ENCODE measurements at places on chromosomes 1 and 21.

DNA sequence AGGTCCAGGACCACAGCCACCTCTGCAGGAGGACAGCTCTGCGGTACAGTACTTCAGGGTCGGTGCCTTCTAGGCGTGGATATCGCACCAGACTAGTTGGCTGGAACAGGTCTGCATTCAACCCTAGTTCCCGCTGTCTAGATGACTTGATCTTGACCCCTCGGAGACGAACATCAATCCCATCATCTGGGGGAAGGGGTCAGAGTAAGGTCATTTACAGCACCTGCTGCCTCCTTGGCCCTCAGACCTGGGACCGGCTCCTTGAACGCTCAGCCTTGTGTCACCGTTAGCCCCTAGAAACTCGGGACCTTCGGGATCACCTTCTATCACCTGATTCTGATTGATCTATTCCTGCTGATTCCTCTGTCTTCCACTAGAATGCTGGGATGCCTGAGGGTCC lies 2.6 kb downstream of the HECTD3 start:
- no peak for DNase-seq

DNA sequence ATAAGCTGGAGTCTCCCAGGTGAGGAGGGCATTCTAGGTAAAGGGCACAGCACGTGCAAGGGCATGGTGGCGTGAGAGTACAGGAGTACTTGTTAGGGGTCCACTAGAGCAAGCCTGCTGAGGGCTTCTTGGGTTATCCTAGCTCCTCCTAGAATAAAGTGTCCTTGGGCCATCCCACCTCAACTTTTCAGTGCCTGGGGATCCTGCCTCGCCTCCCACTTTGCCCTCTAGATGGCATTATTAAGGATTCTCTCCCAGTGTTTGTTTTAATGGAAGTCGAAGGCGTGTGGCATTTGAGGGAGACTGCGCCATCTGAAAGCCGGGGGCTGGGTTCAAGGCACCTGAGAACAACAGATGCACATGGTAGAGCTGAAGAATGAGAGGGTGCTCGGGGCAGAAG lies 74.5 kb upstream of the SELENON start:
- no peak for DNase-seq

- DNase-seq = no peak
These were observed 44.0 kb downstream of the TRIM62 start for GRCh38 chr1:33137800-33138199.

- no peak for DNase-seq
These were observed 8.8 kb downstream of the LRRC38 start for GRCh38 chr1:13505020-13505419.

DNA sequence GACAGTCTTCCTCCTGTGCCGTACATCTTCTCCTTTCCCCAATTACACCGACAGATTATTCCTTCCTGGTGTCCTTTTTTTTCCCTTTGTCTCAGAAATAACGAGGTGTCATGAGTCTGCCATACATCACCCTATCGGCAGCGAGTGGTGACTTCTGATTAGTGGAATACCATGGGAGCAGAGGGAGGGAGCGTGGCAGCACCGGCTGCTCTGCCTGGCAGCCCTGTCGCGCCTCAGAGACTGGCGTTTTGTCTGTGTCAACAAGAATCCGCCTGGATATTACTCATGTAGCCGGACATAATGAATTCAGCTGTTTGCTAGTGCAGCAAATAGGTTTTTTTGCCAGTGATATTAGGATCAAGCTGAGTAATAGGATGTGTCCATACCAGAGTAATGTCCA lies 51.8 kb downstream of the UTP25 start:
- DNase-seq = no peak

DNA sequence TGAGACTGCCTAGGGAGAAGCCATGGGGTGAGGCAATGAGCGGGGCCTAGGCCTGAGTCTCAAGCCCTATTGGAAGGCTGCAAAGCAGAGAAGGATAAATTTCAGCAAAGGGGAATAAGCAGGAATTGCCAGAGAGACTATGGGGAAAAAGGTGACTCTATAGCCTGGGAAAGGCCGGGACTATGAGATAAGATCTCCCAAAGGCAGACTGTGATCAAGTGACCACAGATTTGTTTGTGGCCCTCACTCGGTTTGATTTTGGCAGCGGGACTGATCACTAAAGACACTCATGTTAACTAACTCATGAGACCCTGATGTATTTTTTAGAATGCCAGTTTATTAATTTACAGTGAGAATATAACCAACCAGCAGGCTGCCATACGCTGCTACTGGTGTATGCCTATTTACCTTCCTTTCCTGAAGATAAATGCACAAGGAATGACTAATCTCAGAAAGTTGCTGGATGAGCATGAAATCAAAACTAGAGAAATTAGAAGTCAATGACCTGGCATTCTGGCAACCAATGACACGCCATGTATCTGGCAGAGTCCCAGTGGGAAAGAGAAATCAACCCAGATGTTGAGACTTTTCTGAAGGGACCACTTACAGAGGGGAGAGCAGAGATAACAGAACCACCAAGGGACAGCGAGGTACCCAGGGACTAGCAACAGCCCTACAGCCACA lies 4.3 kb downstream of the HSF2BP start:
- no peak for DNase-seq

GRCh38 chr1:78570539-78570938 lies 49.7 kb upstream of the IFI44L start:
- DNase-seq = no peak

DNA sequence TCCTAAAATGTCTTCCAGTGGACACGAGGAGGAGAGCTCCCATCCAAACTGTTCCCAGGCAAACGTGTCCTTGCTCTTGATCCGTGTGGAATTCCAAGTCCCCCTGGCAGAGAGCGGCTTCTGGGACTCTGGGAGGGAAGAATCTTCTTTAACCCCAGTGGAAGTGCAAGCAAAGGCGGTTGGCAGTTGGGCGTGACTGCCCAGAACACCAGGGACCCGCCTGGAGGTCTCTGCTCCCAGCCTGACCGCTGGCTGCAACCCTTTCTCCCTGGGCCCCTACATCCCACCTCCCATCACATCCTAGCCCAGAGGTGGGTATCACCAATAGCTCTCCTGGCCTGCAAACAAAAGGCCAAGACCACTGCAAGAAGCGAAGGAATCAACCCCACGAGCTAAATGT lies 17.8 kb downstream of the CASZ1 start:
- DNase-seq = no peak

DNA sequence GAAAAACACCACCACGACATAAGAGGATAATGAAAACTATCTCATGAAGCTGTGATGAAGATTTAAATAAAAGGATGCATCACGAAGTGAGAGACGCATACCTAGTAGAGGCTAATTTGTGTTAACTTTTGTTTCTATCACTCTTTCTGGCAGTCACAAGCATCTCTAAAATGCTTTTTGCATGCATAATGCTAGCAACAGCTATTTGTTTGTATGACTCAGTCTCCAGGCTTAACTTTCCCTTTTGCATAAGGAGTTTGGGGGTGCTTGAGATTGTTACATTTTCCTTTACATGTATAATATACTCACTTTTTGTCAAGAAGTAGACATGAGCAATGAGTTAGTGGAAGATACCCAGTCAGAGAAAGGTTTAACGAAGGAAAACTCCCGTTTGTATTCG lies 385.4 kb downstream of the DISC1 start:
- no peak for DNase-seq

DNA sequence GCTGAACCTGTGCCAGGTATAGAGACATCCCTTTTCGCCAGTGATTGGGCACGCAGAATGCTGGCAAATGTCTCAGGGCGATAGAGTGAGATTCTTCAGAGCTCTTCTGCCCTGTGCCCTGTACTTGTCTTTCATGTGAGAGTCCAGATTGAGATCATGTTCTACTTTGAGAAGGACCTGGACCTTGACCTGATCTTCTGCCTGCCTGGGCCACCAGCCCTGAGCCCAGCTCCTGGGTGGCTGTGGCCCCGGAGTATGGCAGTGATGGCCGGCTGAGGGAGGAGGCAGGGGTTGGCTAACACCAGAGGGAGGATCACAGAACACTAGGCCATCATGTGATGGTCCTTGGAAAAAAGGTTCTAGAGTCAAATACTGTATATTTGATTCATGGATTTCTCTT lies 13.8 kb downstream of the STRIP1 start:
- no peak for DNase-seq

DNA sequence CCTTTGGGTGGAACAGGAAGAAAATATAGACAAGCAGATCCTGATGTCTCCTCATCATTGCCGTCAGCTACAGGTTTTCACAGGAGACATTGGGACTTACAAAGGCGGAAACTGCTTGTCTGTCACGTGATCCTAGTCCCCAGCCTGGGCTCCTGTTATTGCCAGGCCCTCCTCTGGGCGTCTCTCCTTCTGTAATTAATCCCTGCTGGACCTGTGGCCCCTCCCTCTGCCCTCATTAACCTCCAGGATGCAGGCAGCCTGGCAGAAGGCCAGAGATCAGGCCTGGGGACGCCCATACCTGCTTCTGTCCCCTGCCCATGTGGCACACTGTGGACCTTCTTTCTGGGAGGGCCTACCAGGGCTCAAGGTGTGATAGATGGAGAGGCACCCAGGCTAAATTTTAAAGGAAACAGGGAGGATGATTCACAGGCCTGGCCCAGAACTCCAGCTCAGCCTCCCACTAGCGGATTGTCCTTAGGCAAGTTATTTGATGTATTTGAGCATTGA lies 2.4 kb downstream of the S100A5 start:
- no peak for DNase-seq

GRCh38 chr1:1337793-1338147 lies 6.7 kb downstream of the TAS1R3 start:
- DNase-seq = no peak

DNA sequence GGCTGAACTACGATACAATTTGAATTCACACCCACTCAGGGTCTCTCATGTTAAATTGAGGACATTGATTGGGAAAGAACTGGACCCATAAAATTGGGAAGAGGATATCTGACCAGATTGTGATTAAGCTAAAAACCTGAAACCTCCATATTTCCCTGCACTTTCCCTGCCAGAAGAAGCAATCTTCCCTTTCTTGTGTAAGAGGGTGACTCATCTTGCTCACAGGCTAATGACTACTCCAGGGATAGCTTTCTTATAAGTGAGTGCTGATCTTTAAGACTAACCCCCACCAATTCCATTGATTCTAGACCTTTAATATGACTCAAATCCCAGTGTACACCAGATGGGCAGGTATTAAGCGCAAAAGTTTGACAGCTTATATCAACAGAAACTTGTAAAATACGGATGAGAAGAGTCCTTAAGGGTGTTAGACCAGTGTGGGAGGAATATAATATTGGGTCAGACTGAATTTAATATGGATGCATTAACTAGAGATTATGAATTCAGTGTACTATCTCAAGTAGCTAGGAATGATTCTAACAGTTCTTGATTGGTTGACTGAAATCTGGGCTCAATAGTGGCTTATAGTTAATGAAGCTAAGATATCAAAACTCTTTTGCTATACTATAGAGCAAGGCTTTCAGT lies 12.1 kb upstream of the SGIP1 start:
- no peak for DNase-seq

- DNase-seq = peak; percentile 18
These were observed 91.6 kb downstream of the GALNT2 start for GRCh38 chr1:230158415-230159291.

DNA sequence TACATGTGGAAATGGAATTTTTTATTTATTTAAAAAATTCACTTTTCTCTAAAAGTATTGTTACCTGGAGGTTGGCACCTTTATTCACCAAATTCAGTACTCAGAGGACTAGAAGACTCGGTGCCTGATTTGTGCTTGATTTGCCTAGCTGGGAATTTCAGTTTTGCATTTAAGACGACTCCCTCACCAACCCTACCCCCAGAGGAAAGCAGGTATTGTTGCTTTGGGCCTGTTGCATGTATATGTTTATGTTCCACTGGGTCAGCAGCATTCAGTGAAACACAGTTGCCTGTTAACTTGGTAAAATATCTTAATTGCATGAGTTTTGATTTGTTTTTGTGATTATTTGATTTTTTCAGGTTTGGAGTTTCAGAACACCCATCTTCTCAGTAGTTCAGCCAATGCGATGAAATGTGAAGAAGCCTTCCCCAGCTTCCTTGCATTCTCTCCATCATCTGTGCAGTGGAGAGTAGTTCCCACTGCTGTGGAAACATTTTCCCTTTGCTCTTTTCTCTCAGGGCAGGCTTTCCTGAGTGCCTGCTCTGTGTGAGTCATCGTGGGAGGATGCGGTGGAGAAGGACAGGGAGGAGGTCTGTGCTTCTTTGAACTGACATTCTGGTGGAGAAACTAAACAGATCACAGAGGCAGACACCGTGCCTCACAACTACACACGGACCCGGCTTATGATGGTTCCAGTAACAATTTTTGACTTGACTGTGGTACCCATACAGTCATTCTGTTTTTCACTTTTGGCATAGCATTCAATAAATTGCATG lies 6.4 kb downstream of the ADARB1 start:
- DNase-seq = no peak

GRCh38 chr1:32337855-32338636 lies 2.0 kb upstream of the MARCKSL1 start:
- DNase-seq = no peak
